Nephron progenitor cell (in vitro differentiated cells): ENCODE measurements at places on chromosomes 3 and 15.
A peak's percentile ranks its signal among the peaks of the same experiment; 100 is the strongest.

GRCh38 chr3:55156851-55157650 lies 229.2 kb upstream of the LRTM1 start:
- no peak for DNase-seq

- DNase-seq = no peak
These were observed 717.9 kb upstream of the ALCAM start for GRCh38 chr3:104648823-104649222.

DNA sequence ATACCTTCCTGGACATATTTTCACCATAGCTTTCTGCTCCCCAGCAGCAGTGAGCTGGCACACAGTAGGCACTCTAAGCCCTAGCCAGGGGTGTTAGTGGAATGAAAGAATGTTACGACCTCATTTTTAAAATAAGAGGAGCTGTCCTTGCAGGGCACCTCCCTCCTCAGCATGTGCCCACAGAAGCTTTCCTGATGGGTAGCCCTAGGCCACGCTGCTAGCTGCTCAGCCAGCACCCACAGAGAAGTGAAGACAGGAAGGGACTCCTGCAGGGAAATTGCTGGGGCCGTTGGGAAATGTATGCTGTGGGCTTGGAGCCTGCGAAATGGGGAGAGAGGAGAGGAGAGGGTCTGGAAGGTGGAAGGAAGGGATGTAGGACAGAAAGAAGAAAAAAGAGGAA lies 87.3 kb upstream of the ANKRD34C start:
- DNase-seq = no peak

- no peak for DNase-seq
These were observed 205.7 kb downstream of the UACA start for GRCh38 chr15:70557521-70558258.

GRCh38 chr15:94075349-94075748 lies 156.0 kb upstream of the MCTP2 start:
- DNase-seq = no peak

GRCh38 chr3:104536715-104537114 lies 830.0 kb upstream of the ALCAM start:
- DNase-seq = no peak

- DNase-seq = no peak
These were observed 185.8 kb upstream of the PPP2R3A start for GRCh38 chr3:135779590-135780235.

DNA sequence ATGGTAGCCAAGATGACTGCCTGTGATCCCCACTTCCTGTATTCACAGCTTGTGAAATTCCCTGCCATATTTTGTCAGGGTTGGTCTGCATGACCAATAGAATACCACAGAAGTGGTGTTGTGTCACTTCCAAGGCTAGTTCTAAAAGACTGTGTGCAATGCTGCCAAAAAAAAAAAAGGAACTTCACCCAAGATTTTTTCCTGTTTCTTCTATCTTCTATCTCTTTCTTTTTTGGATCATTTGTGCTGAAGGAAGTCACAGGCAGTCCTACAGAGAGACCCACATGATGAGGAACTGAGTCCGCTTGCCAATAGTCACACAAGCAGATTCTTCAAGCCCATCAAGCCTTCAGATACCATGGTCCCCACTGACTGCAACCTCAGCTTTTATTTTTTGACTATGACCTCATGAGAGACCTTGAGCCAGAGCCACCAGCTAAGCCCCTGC lies 18.1 kb upstream of the RAF1 start:
- no peak for DNase-seq

GRCh38 chr3:100087198-100087597 lies 27.1 kb downstream of the FILIP1L start:
- no peak for DNase-seq

DNA sequence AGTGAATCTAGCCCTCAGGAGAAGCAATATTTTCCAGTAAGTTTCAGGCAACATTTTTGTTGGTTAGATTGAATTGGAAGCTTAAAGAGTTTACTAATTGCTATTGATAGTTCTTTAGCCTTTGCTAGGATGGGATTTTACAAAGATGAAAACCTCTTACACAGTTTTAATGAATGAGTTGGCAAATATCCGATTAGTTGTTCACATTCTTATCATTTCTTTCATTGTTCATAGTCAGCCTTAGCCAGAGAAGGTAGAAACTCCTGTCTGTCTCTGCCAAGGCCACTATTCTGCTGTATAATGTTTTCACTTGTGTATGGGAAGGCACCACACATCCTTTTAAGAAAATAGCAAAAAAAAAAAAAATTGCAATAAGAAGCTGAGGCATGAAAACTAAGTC lies 222.0 kb upstream of the MANF start:
- no peak for DNase-seq

DNA sequence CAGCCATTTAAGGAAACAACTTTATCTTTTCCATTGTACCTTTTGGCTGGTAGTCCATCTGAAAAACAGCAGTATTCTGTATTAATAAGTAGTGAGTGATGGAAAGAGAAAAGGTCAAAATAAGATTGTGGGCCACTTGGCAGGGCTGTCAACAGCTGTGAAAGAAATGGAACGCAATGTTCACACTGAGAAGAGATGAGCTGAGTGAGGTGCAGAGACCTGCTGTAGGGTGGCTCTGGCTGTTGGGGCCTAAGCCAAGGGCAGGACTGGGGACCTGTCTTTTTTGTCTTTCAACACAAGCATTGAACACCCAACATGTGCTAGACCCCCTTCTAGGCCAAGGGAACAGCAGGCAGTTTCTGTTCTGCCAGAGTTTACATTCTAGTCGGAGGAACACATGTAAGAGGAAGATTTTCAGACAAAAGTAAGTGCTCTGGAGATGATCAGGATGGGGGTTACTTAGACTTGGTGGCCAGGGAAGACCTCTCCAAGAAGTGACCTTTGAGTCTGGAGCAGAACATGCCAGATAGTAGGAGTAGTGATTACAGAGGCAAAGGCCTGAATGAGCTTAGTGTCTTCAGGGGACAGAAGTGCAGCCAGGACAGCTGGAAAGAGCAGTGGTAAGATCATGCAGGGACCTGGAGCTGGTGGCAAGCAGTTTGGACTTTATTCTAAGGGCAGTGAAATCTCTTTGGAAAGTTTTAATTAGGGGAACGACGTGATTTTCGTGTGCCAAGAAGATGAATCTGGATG lies 29.6 kb downstream of the TSEN2 start:
- DNase-seq = no peak

DNA sequence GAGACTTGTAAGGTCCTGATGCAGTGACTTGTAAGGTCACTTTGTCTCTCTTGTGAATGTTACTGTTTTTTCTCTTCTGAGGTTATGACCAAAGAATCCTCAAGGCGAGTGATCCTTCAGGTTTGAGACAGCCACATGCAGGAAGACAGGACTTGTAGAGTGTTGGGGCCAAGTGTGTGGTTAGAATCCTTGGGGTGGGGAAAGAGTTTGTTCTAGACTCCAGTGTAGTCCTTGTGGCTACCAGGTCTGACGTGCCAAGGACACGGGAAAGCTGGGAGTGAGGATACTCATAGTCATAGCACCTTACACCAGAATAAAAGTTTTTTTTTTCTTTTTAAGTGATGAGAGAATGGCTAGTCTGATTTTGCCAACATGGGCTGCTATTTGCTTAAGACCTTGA lies 7.3 kb upstream of the SACM1L start:
- no peak for DNase-seq

- no peak for DNase-seq
These were observed 84.5 kb downstream of the EFL1 start for GRCh38 chr15:82178061-82178460.

DNA sequence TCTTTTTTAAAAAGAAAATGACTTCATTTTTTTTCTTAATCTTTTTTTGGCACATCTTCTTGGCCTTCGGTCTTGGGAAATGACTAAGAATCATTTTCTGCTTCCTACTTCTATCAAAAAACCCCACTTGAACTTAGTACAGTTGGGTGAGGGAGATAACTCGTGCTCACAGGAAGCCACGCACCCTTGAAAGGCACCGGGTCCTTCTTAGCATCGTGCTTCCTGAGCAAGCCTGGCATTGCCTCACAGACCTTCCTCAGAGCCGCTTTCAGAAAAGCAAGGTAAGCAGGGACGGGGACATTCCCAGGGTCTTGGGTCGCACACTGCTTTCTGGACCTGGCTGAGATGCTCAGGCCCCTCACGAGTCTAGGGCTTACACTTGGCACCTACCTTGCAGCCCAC lies at the start of gene CCR4:
CCR4 (plus strand) TSS at position 235 of the 402 bp plus-strand sequence. CDS start 1,779 bp downstream, outside the sequence.
- no peak for DNase-seq

DNA sequence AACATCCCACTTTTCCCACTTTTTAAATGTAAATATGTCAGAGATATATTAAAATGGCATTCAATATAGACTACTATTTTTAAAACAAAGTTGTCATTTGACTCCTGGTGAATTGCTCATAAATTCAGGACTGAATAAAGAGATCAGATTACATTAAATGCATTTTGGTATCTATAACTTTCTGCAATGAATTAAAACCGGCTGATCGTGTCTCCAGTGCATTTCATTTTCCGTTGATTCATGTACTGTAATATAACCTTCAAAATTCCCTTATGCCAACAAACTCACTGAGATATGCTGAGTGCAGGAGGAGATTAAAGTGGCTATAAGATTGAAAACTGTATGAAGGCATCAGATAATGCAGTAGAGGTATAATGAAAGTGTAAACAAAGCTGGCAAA lies 361.1 kb upstream of the CDIN1 start:
- DNase-seq = no peak

DNA sequence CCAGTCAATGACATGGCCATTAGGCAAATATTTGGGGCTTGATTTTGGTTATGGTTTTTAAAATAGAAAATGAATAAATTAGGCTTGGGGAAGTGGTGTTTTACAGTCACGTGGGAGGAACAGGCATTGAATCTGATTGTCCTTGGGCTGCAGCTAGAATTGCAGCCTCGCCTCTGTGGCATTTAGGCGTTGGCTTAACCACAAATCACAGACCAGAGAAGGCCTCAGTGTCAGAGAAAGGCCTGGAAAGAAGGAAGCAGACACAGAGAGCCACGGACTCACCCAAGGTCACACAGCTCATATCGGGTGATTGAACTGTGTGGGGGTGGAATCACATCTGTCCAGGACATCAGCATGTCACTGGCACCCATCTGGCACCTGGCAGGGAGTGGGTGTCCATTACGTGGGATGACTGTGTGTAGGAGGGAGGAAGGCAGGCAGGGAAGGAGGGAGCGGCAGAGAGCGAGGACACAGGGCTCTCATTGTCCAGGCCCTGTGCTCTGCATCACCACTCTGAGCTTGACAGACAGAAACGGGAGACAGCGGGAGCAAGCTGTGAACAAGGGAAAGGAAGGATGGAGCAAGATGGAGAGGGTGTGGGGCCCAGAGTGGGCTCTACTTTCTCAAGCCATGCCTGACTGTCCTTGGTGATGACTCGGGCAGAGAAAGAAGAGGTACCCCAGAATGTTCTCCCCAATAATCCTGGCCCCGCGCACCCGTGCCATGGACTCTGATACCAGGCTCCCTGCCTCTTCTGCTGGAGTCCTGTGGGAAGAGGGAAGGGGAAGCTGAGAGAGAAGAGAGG lies 186.4 kb downstream of the FAM43A start:
- no peak for DNase-seq

GRCh38 chr3:45464336-45465170 lies 76.2 kb downstream of the LARS2 start:
- DNase-seq = peak; percentile 70

- no peak for DNase-seq
These were observed 615 bp downstream of the DHX30 start for GRCh38 chr3:47803480-47804025.

- no peak for DNase-seq
These were observed 136.4 kb downstream of the ZIC4 start for GRCh38 chr3:147269907-147270306.

DNA sequence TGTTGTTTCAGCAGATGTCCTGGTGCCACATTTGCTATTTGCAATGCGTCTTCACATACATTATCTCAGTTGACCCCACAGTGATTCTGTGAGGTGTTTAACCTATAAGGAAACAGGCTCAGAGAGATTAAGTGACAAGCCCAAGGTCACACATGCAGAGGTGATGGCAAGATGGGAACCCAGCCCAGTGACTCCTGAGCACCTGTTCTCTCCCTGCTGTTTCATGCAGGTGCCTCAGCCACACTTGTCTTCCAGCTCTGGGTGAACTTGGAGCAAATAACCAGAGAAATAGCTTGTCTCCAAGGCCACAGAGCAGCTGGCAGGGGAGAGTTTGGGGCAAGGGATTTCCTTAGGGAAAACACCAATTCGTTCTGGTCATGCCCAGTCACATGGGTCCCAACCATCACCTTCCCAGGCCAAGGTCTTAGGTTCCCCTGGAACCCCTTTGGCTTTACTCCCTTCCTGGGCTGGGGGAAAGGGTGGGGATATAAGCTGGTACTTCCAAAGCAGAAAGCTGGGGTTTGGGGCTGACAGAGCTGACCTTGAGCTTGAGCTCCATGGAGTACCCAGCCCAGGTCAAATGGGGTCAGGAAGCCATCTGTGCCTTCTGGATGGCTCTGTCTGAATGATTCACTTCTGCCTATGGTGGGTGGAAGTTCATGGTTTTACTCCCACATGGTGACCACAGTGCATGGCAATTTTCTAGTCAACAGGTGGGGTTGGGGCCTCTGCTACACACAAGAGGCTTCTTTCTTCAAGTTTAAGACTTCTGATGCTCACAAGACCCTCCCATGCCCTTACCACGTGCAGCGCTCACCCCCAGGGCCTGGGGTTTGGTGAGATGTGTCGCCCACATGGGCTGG lies 22.4 kb downstream of the LIPC start:
- no peak for DNase-seq

GRCh38 chr3:49339941-49340800 lies at the start of gene USP4:
Gene USP4, minus strand, starts transcription at chr3:49340053. Its CDS starts 29 bp downstream, at chr3:49340024.
- peak; percentile 83 for DNase-seq

GRCh38 chr3:35042210-35042991 lies 596.9 kb upstream of the ARPP21 start:
- DNase-seq = no peak

- DNase-seq = no peak
These were observed 60.4 kb downstream of the GTF2E1 start for GRCh38 chr3:120802916-120803315.

DNA sequence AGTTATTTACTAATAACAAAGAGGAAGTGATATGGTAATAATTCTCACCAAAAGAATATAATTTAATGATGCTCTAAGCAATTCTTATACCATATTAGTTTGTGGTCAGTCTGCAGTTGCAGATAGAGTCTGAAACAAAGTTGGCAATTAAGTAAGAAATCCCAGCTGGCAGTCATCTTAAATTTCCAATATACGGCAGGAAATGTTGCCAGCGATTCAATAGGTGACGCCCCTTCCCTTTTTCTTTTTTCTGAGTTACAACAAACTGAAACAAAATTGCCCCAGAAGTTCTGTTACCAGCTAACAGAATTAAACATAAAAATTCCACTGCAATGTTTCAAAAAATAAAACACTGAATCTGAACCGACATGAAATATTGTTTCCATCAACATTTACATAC lies 26.7 kb downstream of the LRRFIP2 start:
- DNase-seq = no peak

GRCh38 chr3:4174791-4175190 lies 128.4 kb upstream of the SETMAR start:
- DNase-seq = no peak

DNA sequence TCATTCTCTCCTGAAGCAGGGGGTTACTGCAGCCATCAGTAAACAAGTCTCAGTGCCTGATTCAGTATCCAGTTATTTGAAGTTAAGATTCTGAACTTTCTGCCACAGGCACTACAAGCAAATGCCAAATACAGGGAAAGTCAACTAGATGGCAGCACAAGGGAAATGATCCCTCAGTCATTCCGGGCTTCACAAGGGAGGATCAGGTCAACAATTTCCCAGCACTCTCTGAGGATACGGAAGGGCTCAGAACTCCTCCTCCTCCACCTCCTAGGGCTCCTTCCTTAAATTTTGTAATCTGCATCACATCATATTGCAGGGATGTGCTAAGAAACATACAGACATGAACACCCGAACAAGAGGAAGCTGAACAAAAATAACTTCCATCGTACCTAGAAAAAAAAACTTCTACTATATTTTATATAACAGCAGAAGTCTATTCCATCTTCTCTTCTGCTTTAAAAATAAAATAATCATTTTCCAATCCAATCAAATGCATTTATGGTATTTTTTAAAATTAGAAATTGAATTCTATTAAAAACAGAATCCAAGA lies 187.1 kb downstream of the FMN1 start:
- DNase-seq = no peak
